ENCODE measurements at places on chromosomes 11 and 22. TPM values are rescaled to one million over a fixed set of nuclear protein-coding genes. Genes with fewer than 3 reads are reported as not detected.

- no peaks in the 10 kb centered on the region for H3K4me1 ChIP-seq
- no peaks in the 10 kb centered on the region for H3K36me3 ChIP-seq
- H3K27ac ChIP-seq: no peak overlapping the region
- no peaks in the 10 kb centered on the region for H3K27me3 ChIP-seq
- H3K4me3 ChIP-seq: no peak overlapping the region
- no peak for DNase-seq
Measured at GRCh38 chr11:19817265-19817851, 104.7 kb downstream of the NAV2 start.

GRCh38 chr11:13287036-13287435, 9.4 kb downstream of the BMAL1 start:
- DNase-seq: no peak
- no peaks in the 10 kb centered on the region for H3K27me3 ChIP-seq
- no peak overlapping the region for H3K27ac ChIP-seq
- no peaks in the 10 kb centered on the region for H3K4me1 ChIP-seq

DNA sequence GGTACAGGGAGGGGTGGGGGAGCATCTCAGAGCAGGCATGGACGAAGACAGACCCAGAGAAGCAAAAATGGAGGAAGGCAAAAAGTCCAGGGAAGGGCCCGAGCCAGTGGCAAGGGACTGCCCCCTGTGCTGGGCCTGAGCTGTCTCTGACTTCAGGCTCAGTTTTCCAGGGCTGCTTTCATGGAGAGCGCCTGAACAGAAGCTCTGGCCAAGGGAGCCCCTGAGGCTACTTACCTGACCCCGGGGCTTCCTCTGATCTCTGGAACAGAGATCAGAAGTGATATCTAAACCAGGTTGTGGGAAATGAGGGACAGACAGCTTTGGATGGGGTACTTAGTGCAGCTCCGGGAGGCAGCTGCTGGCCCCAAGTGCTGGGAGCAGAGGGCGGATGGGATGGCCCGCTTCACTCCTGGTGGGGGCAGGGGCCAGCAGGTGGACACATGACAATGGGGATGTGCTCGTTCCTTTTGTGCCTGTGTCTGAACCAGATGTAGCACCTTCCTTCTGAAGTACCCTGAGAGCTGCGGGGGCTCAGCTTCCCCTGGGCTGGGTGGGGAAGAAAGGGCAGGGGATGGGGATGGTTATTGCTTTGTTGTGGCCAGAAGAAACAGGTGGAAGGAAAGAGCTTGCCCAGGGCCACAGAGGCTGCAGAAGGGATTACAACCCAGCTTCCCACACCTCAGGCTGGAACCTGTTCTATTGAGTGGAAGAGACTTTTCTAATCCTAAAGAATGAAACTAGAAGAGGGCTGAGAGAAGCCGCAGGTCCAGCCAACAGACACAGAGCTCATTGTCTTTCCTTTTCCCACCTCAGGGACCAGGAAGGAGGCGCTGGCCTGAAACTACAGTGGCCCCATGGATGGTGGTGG, 5.7 kb downstream of the LRRC10B start:
- no peaks in the 10 kb centered on the region for H3K36me3 ChIP-seq
- H3K27me3 ChIP-seq: no peaks in the 10 kb centered on the region
- peaks cover 5% of the 10 kb centered on the region for H3K4me1 ChIP-seq
- no peak for DNase-seq
- H3K27ac ChIP-seq: no peak overlapping the region

DNA sequence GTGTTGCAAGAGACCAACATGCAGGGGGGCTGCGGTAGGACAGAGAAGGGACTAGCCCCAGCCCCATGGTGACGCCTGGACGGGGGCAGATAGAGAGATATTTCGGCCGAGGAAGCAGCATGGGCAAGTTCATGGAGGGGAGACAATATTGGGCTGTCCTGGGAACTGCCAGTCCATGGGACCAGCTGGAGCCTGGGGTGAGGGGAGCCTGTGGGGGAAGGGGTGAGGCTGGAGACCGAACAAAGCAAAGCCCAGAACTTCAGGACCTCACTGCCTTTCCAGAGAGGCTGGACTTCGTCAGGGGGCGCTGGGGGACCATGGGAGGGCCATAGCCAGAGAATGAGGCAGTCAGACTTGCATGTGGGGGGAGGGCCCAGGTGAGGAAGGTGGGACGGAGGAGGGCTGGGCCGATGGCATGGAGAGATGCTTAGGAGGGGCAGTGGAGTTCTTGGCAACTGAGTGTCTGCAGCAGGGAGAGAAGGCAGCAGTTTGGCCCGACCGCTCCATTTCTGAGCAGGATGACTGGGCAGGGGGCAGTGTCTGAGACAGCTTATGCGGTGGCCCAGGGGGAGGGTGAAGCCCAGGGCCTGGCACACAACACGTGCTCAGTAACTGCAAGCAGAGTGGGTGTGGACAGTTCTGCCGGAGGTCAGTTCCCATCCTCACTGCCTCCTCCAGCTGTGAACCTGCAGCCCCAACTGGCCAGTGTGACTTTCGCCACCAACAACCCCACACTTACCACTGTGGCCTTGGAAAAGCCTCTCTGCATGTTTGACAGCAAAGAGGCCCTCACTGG, 712 bp downstream of the UPK3A start:
- no peak for DNase-seq
- H3K27ac ChIP-seq: no peak overlapping the region
- H3K4me3 ChIP-seq: no peak overlapping the region
- no peaks in the 10 kb centered on the region for H3K27me3 ChIP-seq
- H3K36me3 ChIP-seq: no peaks in the 10 kb centered on the region
- peaks cover 3% of the 10 kb centered on the region for H3K4me1 ChIP-seq

DNA sequence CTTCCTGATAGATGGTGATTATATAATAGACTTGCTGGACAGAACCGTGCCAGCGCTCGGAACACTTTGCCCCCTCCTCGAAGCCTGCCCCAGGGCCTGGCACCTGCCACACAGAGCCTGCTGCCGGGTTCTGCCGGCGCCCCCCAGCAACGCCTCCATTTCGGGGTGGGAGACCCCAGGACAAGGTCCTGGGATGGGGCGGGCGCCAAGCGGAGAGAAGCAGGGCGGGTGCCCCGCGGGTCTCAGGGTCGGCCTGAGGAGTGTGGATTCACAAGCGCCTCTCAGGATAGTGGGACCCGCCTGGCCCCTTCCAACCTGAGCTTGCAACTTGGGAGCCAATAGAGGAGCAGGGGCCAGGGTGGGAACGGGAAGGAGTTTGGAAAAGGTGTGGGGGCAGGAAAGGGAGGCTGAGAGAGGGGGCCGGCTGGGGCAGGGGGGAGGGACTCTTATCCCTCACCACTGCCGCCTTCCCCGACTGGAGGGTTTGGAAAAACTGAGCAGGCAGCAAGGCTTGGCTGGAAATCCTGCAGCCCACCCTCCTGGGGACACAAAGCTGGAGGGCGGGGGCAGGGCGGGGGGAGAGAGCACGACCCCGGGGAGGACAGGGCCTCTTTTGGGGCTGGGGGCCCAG, 3.3 kb upstream of the BCL9L start:
- peak overlapping the region; percentile 94 for H3K27ac ChIP-seq
- peak overlapping the region; percentile 81 for H3K4me3 ChIP-seq
- peak; percentile 53 for DNase-seq
- H3K4me1 ChIP-seq: peaks cover 17% of the 10 kb centered on the region
- no peaks in the 10 kb centered on the region for H3K36me3 ChIP-seq

- DNase-seq: no peak
- no peak overlapping the region for H3K4me3 ChIP-seq
- H3K36me3 ChIP-seq: no peaks in the 10 kb centered on the region
- H3K27me3 ChIP-seq: no peaks in the 10 kb centered on the region
- peaks cover 6% of the 10 kb centered on the region for H3K4me1 ChIP-seq
- no peak overlapping the region for H3K27ac ChIP-seq
Measured at GRCh38 chr11:107453594-107454286, 3.9 kb downstream of the CWF19L2 start.

- H3K4me3 ChIP-seq: no peak overlapping the region
- peaks cover 8% of the 10 kb centered on the region for H3K4me1 ChIP-seq
- no peak for DNase-seq
- H3K27ac ChIP-seq: no peak overlapping the region
- no peaks in the 10 kb centered on the region for H3K27me3 ChIP-seq
Measured at GRCh38 chr11:45105984-45106375, 40.5 kb upstream of the PRDM11 start.

DNA sequence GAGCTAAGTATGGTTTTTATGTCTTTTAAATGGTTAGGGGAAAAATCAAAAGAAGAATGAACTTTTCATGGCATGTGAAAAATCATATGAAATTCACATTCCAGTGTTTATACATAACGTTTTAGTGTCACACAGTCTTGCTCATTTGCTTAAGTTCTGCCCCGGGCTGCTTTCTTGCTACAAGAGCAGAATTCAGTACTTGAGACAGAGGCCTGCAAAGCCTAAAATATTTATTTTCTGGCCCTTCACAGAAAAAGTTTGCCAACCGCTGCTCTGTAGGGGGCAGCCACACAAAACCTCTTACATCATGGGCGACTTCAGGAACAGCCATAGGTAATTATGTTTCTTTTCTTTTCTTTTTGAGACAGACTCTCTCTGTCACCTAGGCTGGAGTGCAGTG, 1.0 kb upstream of the ATG2A start:
- peaks cover 19% of the 10 kb centered on the region for H3K4me1 ChIP-seq
- peak overlapping the region; percentile 28 for H3K27ac ChIP-seq
- H3K36me3 ChIP-seq: no peaks in the 10 kb centered on the region
- H3K4me3 ChIP-seq: peak overlapping the region; percentile 44

GRCh38 chr22:43925433-43926348, 2.1 kb downstream of the PNPLA3 start:
- no peaks in the 10 kb centered on the region for H3K36me3 ChIP-seq
- peaks cover 6% of the 10 kb centered on the region for H3K4me1 ChIP-seq
- H3K4me3 ChIP-seq: no peak overlapping the region
- H3K27ac ChIP-seq: no peak overlapping the region

DNA sequence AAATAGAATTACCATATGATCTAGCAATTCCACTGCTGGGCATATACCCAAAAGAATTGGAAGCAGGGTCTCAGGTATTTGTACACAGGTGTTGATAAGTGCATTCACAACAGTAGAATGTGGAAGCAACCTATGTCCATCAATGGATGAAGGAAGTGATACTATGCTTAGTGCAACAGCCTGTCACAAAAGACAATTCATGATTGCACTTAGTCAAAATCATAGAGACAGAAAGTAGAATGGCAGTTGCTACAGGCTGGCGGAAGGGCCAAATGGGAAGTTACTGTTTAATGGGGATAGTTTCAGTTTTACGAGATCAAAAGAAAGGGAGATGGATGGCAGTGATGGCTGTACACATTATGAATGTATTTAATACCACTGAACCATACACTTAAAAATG, 42.0 kb downstream of the SGSM3 start:
- DNase-seq: no peak
- no peaks in the 10 kb centered on the region for H3K36me3 ChIP-seq
- H3K4me3 ChIP-seq: no peak overlapping the region
- H3K27me3 ChIP-seq: no peaks in the 10 kb centered on the region
- H3K4me1 ChIP-seq: no peaks in the 10 kb centered on the region
- no peak overlapping the region for H3K27ac ChIP-seq

GRCh38 chr22:43338766-43339345, 4.3 kb downstream of the SCUBE1 start:
- DNase-seq: peak; percentile 59
- H3K4me1 ChIP-seq: peaks cover 6% of the 10 kb centered on the region
- no peak overlapping the region for H3K4me3 ChIP-seq
- no peak overlapping the region for H3K27ac ChIP-seq

DNA sequence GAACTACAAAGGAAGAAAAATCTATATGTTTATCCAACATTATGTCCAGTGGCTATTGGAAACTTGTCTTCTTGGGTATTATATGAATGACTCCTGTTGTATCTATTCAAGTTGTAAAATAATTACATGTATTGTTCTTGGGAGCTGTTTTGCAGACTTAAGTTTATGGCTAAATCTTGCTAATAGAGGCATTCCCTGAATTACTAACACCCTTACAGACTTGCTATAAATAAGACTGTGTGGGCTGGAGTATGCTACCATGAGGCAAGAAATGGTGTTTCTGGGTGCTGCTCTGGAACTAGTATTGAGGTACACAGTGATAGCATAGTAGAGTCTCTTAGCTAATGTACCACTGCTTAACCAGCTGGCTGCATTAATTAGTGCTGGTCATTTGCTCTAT, 155.1 kb downstream of the HIPK3 start:
- no peak overlapping the region for H3K27ac ChIP-seq
- H3K36me3 ChIP-seq: no peaks in the 10 kb centered on the region
- H3K4me1 ChIP-seq: no peaks in the 10 kb centered on the region
- DNase-seq: no peak
- no peaks in the 10 kb centered on the region for H3K27me3 ChIP-seq

- H3K4me1 ChIP-seq: no peaks in the 10 kb centered on the region
- H3K36me3 ChIP-seq: no peaks in the 10 kb centered on the region
- H3K4me3 ChIP-seq: no peak overlapping the region
- no peak overlapping the region for H3K27ac ChIP-seq
- no peaks in the 10 kb centered on the region for H3K27me3 ChIP-seq
Measured at GRCh38 chr11:19183646-19184045, 18.1 kb downstream of the CSRP3 start.

GRCh38 chr11:44083906-44084305, 11.6 kb upstream of the EXT2 start:
- peaks cover 5% of the 10 kb centered on the region for H3K4me1 ChIP-seq
- no peak for DNase-seq
- H3K4me3 ChIP-seq: no peak overlapping the region
- H3K27me3 ChIP-seq: no peaks in the 10 kb centered on the region
- H3K36me3 ChIP-seq: no peaks in the 10 kb centered on the region

DNA sequence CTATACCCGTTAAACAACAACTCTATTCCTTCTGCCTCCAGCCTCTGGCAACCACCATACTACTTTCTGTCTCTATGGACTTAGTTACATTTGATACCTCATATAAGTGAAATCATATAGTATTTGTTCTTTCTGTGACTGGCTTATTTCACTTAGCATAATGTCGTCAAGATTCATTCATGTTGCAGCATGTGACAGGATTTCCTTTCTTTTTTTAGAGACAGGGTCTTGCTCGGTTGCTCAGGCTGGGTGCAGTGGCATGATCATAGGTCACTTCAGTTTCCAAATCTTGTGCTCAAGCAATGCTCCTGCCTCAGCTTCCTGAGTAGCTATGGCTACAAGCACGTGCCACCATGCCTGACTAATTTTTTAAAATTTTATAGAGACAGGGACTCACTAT, 29.4 kb upstream of the SORL1 start:
- no peak overlapping the region for H3K27ac ChIP-seq
- H3K36me3 ChIP-seq: no peaks in the 10 kb centered on the region
- H3K4me3 ChIP-seq: no peak overlapping the region

- peak overlapping the region; percentile 76 for H3K4me3 ChIP-seq
- no peaks in the 10 kb centered on the region for H3K27me3 ChIP-seq
- peak overlapping the region; percentile 74 for H3K27ac ChIP-seq
- H3K36me3 ChIP-seq: no peaks in the 10 kb centered on the region
- DNase-seq: no peak
- H3K4me1 ChIP-seq: no peaks in the 10 kb centered on the region
Measured at GRCh38 chr11:74989260-74989638, 516 bp downstream of the NEU3 start.

Gene ABTB2
- total RNA-seq: 5.8 TPM

Gene CRYBA4
- total RNA-seq: 0.93 TPM

Gene KCNJ5
- 0.55 TPM for total RNA-seq

Gene CARNS1
- total RNA-seq: 0.74 TPM

Gene CDC42BPG
- 9.2 TPM for total RNA-seq

Gene SLC35F2
- total RNA-seq: 12.9 TPM

Data from testis (tissue), 5 donors.